Suppressor macrophage treated with lipopolysaccharide for 1 hour (primary cell): ENCODE measurements at places on chromosomes 5 and 9.
A peak's percentile ranks its signal among the peaks of the same experiment; 100 is the strongest.

DNA sequence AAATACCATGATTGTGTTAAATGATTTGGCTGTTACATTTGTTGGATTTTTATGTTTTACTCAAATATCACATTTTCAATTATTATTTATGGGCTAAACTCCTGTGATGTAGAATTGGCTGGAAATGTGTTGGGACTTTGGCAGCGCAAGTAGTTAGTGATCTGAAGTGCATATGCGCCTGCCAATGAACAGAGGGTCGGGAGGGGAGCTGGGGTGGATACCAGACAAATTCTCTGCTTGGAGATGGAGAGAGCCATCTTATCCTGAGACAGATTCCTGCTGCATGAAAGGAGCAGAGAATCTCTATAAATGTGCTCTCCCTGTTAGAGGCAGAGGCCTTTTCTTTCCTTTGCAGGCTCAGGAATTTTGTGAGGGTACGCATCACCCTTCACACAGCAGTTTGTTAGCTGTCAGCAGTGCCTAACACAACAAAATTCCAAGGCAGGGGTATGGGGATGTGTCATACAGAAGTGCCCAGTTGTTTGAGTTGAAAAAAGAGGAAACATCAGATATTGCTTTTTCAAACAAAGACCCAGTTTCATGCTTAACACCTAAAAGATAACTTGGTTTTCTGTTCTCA is 489.1 kb downstream of the CSNK1G3 start:
- DNase-seq = peak; percentile 3

DNA sequence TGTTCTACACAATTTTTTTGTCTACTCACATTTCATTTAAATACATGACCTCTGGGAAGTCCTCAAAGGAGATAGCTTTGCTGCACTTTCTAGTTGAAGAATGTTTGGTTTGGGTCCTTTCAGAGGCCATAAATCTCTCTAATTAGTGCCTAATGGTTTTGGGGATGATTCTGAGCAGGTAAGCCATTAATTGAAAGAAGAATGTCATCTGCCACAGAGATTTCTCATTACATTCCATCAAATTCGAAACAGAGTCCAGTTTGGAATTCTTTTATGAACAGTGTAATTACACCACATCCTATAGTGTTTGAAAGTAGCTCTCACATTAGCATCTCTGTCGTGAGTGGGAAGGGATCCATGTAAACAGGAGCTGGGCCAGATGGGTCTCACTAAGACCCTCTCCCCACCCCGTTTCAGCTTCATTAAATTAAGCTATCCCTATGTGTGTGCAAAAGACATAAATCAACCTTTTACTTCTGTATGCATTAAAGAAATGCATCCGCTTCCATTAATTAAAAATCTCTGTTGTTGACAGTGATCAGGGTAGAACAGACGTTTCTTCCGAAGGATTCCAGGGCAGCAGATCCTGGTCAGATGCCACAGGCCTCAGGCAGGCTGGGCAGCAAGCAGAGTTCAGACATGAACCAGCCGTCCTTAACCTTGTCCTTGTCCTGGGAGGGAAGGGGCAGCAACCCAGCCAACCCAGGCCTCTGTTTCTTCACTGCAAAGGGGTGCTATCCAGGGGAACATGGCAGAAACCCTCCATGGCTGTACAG is 99.8 kb upstream of the MAP1B start:
- DNase-seq = no peak

DNA sequence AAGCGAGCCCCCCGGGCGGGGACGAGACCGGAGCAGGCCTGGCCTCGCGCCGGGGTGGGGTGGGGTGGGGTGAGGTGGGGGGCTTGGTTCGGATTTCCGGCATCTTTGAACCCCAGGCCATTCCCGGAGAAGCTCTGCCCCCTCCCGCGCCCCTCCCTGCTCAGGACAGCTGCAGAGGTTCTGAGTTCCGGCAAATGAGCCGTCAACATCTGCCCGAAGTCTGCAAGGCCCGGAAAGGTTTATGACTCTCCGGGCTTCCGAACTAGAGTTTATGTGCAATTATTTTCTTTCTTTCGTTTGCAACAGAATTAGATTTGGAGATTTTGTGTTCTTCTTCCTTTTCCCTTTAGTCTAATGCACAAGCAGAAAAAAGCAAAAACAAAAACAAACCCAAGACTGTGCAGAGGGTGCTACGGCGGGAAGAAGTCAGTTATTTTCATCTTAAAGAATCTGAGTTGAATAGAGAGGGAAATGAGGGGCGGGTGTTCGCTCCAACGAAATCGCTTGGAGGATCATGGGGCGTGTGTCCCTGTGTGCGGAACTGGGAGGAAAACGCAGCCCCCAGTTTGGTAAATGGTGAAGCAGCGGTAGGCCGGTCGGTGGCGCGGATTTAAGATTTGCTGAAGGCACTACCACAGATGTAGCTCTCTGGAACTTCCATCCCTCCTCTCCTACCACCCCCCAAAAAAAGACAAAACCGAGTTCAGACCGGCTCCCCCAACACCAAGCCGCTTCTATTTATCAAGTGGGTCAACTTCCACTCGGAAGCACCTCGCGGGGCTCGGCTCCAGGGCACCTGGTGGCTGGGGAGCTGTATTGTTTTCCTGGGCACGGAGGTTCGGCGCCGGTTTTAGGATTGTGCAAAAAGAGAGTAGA is 4.8 kb downstream of the LHX2 start:
- DNase-seq = no peak

DNA sequence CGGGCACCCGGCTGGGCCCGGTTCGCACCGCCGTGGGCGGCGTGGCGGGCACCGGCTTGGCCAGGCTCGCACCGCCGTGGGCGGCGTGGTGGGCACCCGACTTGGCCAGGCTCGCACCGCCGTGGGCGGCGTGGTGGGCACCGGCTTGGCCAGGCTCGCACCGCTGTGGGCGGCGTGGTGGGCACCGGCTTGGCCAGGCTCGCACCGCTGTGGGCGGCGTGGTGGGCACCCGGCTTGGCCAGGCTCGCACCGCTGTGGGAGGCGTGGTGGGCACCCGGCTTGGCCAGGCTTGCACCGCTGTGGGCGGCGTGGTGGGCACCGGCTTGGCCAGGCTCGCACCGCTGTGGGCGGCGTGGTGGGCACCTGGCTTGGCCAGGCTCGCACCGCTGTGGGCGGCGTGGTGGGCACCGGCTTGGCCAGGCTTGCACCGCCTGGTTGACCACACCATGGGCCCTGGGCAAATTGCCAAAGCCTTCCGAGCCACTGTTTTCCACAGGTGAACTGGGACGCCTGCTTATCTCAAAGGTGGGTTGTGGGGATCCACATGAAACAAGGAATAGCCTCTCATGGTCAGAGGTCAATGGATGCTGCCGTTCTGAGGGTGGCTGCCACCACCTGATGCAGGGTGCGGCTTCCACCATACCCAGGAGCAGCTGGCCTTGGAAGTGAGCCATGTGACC is 28.2 kb downstream of the ADAMTSL2 start:
- no peak for DNase-seq

DNA sequence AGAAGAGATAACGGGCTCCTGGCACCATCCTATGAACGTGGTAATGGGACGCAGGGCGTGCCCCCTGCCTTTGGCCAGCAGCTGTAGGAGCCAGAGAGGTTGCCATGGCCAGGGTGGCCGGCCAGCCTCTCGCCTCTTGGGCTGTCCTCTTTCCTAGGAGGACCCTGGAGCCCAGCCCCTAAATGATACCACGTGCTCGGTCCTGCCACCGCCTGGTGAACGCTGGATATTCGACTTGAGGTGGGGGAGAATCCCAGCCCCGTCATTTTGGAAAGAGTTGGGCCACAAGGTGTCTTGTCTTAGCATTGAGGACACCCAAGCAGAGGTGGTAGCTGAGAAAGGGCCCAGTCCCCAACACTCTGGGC is 391 bp upstream of the NRG2 start:
- DNase-seq = no peak

GRCh38 chr5:132010645-132010988 is 841 bp downstream of the ACSL6 start:
- no peak for DNase-seq

- DNase-seq = no peak
Measured at GRCh38 chr5:178548746-178549145, 41.4 kb downstream of the COL23A1 start.

GRCh38 chr5:57929271-57929670 is 446.7 kb upstream of the ACTBL2 start:
- no peak for DNase-seq

- no peak for DNase-seq
Measured at GRCh38 chr9:133684121-133684935, 48.2 kb downstream of the DBH start.

DNA sequence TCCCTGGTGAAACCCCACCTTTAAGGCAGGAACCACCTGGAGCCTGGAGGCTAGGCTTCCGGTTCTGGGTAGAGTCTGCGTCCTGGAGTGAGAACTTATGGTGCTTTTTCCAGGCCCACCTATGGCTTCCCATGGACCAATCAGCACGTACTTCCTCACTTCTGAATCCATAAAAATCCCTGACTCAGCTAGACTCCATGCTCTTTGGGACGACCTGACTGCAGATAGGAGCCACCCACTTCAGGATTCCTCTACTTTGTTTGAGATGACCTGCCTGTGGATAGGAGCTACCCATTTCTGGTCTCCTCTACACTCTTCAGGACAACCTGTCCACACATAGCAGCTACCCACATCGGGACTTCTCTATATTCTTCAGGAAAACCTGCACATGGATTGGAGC is 168.8 kb upstream of the IRX2 start:
- DNase-seq = no peak

DNA sequence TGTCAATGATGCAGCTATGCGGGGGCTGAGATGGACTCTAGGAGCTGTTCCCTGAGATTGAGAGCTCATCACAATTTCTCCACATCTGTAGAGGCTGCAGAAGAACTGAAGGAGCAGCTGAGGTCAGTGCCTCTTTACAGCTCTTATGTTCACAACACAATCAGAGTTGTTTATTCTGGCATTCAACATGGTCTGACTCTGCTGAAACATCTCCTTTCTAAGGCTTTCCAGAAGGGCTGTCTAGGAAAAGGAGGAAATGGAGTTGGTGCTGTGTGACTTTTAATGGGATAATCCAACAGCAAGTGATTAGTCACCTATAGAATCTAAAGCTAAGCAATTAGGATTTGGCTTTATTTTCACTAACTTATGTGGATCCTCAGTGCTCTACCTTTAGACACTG is 6.0 kb downstream of the POU5F2 start:
- DNase-seq = no peak

DNA sequence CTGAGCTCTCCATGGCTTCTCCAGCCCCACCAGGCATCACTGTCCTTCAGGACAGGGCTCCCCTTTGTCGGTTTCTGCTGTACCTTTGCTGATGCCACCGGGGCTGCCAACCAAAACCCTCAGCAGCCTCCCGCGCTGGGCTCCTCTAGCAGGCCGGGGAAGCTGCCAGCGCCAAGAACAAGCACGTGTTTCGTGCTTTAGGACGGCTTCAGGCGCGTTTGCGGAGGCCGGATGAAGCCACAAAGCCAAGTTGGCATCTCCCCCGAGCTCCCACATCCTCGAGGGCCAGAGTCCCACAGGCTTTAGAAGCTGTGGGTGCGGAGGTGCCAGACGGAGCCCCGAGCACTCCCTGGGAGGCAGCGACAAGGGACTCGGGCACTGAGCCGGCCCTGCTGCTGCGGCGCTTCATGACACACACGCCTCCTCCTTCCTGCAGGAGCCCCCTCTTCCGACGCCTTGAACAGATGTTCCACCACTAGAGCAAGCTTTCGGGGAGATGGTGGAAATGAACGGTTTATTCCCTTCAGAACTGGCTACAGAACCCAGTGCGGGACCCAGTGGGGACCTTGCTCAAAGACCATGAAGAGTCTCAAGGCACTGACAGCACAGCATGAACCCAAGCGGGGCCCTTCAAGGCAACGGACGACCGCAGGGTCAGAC is 36.7 kb downstream of the SARDH start:
- no peak for DNase-seq

- peak; percentile 25 for DNase-seq
Measured at GRCh38 chr5:55450050-55450765, 84.6 kb downstream of the PLPP1 start.

- DNase-seq = no peak
Measured at GRCh38 chr5:122605236-122605635, 169.6 kb upstream of the SNX2 start.

DNA sequence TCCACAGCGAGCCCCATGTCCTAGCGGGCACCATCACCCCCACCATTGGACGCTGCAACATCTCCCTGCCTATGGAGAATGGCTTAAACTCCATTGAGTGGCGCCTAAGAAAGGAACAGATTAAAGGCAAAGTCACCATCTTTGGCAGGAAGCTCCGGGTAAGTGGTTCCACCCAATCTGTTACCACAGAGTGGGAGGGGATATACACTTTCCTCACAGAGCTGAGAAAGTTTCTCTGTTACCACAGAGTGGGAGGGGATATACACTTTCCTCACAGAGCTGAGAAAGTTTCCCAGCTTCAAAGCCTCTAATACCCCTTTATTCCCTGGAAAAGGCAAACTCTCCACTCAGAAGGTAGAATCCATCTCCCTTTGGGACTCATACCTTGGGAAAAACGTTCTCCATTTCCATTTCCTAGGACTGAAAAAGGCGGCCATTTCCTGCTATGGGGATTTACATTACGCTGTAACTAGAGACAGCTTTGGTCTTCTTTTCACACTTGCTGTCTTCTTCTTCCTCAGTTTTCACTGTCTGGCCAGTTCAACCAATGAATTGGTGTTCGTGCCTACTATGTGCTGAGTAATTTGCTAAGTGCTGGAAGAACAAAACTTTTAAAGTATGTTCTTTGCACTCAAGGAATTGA is 63.4 kb upstream of the WWC1 start:
- peak; percentile 46 for DNase-seq

DNA sequence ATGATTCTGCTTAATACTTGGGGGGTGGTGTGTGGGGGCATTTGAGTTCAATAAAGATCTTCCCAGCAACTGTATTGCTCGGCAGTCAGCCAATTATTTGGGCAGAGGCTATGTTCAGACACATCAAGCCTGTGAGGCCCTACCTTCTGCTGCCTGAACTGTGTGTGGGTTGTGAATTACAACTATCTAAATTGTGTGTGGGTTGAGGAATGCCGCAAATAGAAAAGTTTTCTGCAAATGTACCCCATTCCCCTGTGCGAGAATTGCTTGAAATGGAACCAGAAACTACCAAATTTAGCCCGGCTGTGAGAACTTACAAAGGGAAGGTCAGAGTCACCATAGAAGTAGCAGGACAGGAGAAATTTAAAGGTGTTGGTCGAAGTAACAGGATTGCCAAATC is 360.0 kb upstream of the PIK3R1 start:
- DNase-seq = no peak

- DNase-seq = no peak
Measured at GRCh38 chr5:132102944-132103331, 29.3 kb downstream of the CSF2 start.

GRCh38 chr5:128097781-128098180 is 14.2 kb downstream of the SLC12A2 start:
- DNase-seq = no peak

DNA sequence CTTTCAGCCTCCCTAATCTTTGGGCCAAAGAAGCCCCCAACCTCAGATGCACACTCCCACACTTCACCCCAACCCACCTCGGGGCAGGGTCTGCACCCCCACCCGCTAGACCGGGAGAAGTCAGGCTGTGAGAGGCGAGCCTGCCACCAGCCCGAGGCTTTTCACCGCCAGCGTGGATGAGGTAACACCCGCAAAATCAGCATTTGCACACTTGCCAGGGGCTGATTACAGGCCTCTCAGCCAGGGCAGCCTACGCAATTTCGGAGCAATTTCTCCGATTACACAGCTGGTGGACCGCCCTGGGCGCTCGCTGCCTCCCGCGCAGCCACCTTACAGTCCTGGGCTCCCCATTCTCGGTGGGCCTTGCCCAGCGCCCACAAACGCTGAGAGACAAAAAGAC is 68.5 kb downstream of the FOXD1 start:
- DNase-seq = no peak

- peak; percentile 88 for DNase-seq
Measured at GRCh38 chr9:128552744-128553440, 505 bp downstream of the SPTAN1 start.
